Femur (tissue), 1 donor: ENCODE measurements at places on chromosomes 7 and 10.

- no peak for DNase-seq
Measured at GRCh38 chr7:134502463-134503371, 24.6 kb upstream of the AKR1B10 start.

DNA sequence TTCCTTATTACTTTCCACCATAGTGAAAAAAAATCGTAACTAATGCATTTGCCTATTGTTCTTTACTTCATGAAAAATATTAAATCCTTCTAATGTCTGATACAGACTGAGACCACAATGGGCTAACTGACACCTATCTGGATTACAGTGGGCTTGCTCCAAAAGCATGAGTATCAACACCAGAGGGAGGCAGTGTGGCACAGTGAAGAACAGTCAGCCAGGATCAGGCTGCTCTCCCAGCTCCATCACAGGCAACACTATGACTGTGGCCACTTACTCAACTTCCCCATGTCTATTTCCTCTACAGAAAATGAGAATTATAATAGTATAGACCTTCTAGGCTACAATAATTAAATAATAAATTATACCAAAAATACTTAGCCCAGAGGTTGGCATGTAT lies 97.2 kb downstream of the SLC25A13 start:
- no peak for DNase-seq

GRCh38 chr7:1005303-1005702 lies 22.3 kb downstream of the CYP2W1 start:
- no peak for DNase-seq

GRCh38 chr10:13915710-13916109 lies 328.9 kb downstream of the PRPF18 start:
- peak; percentile 45 for DNase-seq

DNA sequence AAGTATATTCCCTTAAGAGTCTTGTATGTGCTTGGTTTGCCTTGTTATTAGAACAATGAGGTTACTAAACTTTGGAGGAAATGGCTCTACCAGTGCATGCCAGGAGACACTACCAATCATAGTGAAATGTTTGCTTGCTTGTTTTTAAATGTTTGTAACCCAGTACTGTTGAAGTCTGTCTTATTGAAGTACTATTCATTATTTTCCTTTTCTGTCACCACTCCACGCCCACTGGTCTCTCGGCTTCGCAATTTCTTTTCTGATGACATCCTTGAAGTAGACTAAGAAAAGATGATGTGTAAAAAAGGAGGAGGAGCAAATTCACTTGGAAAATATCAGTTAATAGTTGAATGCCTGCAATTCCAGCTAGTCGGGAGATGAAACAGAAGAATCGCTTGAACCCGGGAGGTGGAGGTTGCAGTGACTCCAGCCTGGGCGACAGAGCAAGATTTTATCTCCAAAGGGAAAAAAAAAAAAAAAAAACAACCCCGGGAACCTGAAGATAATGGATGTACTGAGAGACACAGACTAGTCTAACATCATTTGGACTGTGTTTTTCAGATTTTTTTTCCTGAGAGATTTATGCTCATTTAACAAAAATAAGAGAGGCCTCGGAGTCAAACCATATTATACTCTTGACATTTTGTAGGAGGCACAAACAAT lies 959.4 kb downstream of the PCDH15 start:
- no peak for DNase-seq

GRCh38 chr10:74234569-74234968 lies 83.5 kb downstream of the ADK start:
- no peak for DNase-seq

GRCh38 chr7:111771638-111772037 lies 209.3 kb upstream of the IMMP2L start:
- DNase-seq, result no peak

DNA sequence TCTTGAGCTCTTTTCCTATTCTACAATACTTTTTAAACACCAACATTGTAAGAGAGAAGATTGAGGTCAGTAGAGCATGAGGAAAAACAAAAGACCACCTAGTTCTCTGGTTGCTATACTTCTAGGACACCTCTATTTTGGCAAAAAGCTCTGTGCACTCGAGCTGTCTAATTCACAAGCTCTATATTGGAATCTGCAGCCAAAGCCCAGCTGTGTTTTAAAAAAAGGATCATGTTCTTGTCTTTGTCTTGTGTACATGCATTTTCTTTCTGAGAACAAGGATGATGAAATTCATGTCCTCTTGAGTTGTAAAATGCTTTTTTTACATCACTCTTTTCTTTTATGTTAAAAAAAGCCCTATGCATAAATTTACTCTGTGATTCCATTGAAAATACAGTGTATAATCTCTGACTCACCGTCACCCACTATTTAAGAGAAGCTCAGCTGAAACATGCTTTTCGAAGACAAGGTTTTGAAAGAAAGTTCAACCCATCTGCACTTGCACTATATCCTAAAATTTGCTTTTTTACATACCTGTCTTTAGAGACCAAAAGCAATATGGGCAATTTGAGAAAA lies 215.5 kb upstream of the VSTM2A start:
- no peak for DNase-seq

DNA sequence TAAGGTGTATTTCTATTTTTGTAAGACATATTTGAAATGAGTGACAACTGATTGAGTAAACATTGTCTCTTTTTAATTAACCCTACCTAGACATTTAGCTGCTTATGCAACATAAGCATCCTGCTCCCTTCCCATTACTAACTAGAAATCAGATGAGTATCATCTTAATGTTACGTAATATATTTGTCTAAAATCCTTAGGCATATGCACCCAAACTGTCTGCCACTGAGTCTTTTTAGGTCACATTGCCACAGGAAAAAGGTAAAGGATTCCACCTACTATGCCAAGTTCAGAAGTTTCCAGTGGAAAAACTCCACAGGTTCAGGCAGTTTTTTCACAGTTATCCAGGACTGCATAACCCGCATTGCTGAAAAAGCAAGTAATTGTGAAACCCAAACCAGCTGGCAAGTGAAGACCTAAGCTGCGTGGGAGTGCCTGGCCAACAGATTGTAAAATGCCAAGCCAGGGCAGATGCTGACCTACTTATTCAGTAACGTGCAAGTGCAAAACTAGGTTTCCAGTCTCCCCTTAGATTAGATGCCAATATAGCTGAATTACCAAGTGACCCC lies 983.7 kb downstream of the GATA3 start:
- no peak for DNase-seq

DNA sequence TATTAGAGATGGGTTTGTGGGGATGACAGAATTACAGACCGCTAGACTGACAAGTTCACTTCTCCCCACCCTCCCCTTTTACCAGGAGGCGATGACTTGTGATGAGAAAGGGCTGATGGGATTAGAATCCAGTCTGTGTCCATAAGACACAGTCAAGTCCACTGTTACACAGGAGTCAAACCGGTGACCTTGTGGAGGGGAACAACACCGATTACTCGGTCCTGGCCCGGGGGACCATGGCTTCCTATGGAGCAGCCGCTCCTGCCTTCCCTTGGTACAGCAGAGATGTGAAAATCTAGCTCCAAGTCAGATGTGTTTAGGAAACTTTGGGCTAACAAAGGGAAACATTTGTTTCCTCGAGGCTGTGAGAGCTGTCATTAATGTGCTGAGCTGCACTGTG lies 105.5 kb downstream of the ACTR3B start:
- no peak for DNase-seq

- no peak for DNase-seq
Measured at GRCh38 chr10:126058104-126058503, 161.7 kb downstream of the FANK1 start.

DNA sequence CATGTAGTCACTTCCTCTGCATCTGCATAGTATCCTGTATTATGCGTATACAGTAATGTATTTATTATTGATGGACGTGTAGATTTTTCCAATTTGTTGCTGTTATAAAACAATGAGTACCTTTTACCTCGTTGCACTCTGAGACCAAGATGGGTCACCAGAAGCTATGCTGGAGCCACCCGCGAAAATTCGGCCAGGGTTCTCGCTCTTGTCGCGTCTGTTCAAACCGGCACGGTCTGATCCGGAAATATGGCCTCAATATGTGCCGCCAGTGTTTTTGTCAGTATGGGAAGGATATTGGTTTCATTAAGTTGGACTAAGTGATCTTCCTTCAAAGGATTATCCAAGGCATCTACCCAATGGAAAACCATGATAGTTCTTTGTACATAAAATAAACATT lies 1.0 kb downstream of the PSMC2 start:
- no peak for DNase-seq

- DNase-seq, result peak; percentile 77
Measured at GRCh38 chr10:61662794-61663259, at the start of gene CABCOCO1. Gene CABCOCO1, plus strand, starts transcription at chr10:61662929. Its CDS starts 44 bp downstream, at chr10:61662973.

- DNase-seq, result no peak
Measured at GRCh38 chr10:98649170-98649569, 202.4 kb upstream of the HPS1 start.

DNA sequence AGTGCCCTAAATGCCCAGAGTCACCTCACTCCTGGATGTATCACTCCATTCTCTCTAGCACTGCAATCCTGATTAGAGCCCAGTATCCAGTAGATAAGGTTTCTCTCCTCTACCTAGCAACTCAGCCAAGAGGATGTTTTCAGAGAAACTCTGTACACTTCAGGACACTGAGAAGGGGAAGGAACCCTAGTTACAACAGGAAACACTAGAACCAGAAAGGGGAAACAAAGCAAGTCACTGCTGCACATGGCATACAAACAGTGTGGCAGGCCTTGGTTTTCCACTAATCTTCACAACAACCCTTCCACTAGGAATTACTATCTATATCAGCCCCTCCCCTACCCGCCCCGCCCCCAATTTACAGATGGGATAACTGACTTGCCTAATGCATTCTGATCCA lies 1.6 kb downstream of the FAM204A start:
- DNase-seq, result no peak

- DNase-seq, result no peak
Measured at GRCh38 chr10:92822060-92822634, 26.2 kb upstream of the EXOC6 start.

GRCh38 chr10:7033031-7033430 lies 377.8 kb downstream of the SFMBT2 start:
- no peak for DNase-seq

- DNase-seq, result no peak
Measured at GRCh38 chr10:31099664-31100063, 68.0 kb upstream of the ZNF438 start.

DNA sequence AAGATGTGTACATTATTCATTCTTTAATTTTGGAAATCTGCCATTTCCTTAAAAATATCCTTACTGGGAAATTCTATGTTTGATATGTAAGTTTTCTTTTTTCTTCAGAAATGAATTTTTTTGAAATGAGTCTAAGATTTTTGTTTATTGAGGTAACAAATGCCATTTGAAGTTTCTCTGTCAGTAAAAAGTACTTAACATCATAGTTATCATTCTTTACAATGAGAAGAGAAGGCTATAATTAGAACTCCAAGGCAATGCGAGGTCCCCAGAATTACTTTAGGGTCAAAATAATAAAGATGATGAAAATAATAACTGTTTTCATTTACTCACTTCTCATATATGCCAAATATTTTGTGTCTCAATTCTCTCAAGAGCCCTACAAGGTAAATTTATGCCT lies 37.0 kb upstream of the RHOBTB1 start:
- DNase-seq, result no peak

DNA sequence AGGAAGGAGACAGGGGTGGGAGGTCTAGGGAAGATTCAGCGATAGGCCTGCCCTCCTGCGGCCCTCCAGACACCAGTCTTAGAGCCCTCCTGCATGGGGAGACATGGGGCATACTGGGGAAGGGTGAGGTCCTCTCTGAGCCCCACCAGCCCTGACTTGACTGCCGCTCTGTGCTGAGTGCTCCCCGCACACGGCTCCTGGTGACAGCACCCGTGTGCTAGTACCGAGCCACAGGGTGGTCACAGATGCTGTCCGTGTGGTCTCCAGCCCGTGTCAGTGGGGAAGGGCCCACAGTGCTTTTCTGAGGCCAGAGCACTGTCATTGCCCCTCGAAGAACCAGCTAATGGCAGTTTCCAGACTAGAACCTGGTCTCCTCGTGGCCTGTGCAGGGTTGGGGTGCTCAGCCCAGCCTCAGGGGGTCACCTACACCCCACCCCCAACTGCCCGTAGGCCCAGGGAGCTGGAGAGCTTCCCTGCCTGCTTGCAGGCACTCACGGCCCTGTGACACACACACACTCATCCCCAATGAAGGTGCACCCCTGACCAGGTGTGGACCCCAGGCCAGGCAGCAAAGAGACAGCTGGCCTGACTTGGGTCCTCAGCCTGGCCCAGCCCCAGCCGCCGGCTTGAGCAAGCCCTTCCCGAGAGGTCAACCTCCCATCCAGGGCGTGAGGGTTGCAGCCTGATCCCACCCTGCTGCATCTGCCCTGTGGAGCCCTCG lies 86.0 kb upstream of the RET start:
- DNase-seq, result no peak

GRCh38 chr7:55730197-55730596 lies 132.4 kb downstream of the SEPTIN14 start:
- DNase-seq, result no peak

DNA sequence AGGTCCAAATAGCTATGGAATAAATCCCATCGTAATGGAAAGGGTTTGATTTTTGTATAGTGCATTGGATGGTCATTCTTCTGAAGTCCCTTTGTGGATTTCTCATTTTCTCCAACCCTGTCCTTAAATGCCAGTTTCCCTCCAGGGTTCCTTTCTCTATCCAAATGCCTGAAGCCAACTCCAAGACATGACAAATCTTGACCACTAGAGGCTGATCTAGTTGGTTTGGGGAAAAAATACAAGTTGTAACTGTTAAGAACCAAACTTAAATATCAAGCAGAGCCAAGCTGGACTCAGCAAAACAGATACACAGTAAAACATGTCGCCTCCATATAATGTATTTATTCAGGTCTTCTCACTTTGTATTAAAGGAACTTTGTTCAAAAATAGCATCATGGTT lies 28.7 kb downstream of the FRMD4A start:
- DNase-seq, result no peak

DNA sequence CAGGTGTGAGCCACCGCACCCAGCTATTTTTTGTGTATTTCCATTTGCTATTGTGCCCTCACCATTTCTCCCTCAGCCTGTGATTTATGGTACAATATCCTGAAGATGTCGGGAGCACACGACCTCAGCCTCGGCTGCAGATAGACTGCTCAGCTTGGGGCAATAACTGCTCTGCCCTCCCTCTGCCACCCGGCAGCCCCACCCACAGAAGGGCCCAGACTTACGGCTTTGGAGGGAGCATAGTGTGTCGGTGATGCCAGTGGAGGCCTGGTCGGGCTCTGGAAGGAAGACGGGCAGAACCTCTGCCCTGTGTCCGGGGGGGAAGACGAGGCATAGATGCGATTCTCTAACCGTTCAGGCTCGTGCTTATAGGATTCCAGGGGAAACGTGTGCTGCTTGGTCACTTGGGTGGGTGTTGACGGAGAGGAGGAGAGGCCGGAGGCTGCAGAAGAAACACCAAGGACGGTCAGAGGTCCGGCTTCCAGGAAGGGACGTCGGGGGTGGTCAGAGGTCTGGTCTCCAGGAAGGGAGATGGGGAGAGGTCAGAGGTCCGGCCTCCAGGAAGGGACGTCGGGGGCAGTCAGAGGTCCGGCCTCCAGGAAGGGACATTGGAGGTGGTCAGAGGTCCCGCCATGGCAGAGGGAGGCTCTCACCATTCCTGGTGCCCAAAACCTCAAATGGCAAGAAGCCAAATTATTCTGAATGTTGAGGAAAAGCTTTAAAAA lies 155.7 kb upstream of the RHEB start:
- DNase-seq, result no peak

- peak; percentile 49 for DNase-seq
Measured at GRCh38 chr7:28458732-28459131, 46.4 kb downstream of the CREB5 start.

GRCh38 chr10:125343118-125343925 lies 183.0 kb upstream of the CTBP2 start:
- DNase-seq, result no peak
